ENCODE measurements at places on chromosomes 4 and X.

DNA sequence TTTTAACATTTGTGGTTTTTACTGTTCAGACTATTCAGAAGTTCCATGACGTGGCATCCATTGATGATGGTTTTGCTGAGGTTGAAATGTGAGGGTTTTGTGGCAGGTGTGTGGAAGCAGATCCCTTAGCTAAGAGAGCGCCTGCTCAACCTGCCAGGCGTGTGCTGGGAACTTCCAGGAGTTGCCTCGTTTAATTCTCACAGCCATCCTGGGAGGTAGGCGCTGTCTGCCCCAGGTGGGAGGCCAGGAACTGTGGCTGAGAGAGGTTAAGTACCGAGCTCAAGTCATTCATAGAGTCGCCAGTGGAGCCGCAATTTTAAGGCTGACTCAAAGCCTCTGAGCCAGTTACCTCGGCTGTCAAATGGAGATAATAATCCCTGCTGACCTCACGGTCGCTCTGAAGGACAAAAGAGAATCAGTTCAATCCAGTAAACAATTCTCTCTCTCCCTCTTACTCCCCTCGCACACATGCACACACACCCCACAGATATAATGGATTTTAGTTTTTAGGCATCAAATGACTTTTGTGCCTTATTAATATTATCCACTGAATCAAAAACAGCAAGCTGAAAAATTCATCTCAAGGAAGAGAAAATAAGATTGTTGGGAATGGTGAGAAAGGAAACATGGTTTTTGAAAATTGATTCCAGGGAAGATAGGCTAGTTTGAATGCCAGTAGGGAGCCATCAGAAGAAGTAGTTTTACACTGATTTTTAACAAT is 171.3 kb downstream of the PTTG2 start:
- peak; percentile 37 for DNase-seq

GRCh38 chr4:168716406-168717129 is 219.7 kb downstream of the PALLD start:
- no peak for DNase-seq

DNA sequence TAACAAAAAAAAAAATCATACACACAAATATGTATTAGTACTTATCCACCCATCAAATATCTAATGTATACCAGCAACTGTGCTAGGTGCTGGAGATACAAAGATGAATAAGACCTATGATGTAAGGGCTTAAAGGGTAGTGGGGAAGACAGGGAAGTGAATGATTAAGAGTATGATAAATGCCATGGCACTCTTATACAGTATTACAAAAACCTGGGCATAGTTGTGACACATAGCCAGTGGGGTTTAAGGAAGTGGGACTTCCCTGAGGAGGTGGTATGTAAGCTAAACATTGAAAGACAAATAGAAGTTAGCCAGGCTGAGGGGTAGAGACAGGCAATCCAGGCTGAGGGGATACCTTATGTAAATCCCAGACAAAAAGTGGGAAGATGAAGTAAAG is 23.5 kb downstream of the CHM start:
- no peak for DNase-seq

GRCh38 chr4:32196950-32197688 is 1477.0 kb downstream of the PCDH7 start:
- DNase-seq = no peak

DNA sequence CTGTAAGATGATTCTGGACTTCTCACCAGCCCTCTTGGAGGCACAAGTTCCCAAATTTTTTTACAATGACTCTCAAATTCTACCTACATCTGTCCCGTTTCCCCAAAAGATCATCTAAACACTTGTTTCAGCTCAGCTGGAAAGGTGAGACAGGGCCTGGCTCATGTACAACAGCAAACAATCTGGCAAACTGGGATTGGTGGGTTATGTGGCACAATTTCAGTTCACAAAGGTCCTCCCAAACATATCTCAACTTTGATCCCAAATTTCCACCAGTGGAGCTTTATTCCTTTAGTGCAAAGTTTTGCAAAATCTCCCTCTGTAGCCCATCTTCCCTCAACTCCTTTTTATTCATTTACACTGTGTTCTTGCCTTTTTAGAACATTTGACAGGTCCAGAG is 207.1 kb downstream of the ENOX2 start:
- DNase-seq = no peak

DNA sequence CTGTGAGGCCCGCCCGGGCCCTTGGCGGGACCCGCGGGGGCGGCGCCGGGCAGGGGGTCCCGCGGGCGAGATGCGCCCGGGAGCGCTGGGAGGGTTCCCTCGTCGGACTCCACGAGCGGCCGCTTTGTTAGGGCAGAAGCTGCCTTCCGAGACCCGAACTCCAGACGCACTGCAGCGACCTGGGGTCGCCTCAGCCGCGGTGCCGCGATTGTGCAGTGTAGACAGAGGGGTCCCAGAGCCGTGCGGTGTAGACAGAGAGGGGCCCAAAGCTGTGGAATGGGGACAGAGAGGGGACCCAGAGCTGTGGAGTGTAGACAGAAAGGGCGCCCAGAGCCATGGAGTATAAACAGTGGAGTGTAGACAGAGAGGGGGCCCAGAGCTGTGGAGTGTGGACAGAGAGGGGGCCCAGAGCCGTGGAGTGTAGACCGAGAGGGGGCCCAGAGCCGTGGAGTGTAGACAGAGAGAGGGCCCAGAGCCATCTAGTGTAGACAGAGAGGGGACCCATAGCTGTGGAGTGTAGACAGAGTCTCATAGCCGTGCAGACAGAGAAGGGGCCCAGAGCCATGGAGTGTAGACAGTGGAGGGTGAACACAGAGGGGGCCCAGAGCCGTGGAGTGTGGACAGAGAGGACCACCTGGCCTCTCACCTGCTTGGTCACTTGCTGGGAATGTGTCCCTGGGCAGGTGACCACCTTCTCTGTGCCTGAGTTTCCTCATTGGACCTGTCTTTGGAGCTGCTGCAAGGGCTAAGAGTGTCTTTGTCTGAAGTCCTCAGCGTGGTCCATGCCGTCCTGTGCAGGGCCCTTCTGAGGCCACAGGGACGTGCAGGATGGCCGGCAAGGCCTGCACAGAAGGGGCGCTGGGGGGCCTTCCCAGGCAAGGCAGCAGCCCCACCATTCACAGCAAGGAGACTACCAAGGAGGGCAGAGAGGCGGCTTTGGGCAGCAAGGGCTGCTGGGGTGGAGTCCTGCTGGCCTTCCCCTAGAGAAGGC is 875 bp downstream of the RGS12 start:
- DNase-seq = no peak

DNA sequence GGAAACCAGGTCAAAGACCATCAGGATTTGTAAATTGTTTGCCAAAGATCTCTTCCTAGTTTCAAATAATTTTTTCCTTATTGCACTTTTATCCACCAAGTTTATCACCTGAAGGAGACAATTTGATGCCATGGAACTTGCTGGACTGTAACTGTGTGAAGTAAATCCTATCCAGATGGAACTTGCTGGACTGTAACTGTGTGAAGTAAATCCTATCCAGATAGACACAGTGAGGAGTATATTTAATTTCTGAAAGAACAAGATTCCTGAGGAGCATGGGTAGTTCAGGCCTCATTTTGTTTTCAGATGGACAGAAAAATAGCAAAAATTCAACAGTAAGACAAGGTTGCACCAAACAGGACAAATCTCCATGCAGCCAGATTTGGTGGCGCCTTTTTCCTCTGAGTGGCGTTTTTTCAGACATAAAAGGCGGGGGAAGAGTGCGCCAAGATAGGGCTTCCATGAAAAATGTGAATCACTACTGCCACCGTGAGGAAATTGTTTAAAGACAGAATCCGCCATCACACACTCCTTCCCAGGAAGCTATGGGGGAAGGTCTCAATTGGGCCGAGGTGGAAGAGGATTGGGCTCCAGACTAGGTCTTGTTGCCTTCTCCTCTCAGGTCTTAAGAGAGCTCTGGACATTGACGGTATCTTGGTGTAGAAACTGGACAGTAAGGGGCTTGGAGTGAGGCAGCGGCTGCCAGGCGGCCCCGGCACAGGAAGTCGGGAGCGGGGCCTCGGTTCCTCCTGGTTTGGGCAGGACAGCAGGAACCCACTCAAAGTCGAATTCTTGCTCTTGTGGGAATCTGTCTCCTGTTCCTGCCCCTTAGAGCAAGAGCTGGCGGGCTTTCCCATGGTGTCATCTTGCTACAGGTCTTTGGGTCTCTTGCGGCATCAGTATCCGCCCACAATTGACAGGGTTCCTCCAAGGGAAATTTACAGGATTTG is 234.7 kb downstream of the OR13H1 start:
- DNase-seq = no peak

All from neuronal stem cell (in vitro differentiated cells).